Keratinocyte (primary cell): ENCODE measurements at places on chromosomes 1 and 21. TPM values are rescaled to one million over a fixed set of nuclear protein-coding genes. Genes with fewer than 3 reads are reported as not detected.
A peak's percentile ranks its signal among the peaks of the same experiment; 100 is the strongest.

DNA sequence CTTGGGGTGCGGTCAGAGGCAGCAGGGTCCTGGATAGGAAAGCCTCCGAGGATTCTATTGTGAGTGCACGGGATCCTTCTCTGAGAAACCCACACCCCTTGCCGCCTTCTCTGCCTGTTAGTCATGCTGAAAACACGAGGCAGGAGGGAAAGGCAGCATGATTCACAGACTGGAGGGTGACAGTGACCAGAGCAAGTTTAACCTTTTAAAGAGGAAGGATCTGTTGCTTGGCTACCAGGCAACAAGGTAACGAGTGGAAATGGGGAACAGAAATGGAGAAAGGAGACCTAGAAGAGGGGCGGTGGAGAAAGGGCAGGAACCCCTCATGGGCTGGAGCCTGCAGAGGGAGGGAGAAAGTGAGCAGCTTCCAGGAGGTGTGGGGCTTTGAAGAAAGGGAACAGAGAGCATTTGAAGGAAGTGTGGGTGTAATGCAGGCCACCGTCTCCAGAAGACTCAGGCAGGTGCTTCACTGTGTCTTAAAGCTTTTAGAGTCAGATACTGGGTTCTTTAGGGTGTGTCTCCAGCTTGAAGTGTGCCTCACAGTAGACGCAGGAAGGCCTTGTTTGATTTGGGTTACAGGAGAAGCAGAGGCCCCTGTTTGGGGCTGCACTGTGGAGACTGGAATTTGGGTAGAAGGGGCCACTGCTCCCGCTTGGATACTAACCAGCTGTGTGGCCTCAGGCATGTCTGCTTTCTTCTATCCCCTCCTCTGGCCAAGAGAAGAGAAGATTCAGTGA is 19.1 kb downstream of the OPTC start:
- no peaks in the 10 kb centered on the region for H3K27me3 ChIP-seq
- H3K4me3 ChIP-seq = peak overlapping the region; percentile 9
- DNase-seq = no peak

GRCh38 chr1:55632906-55633305 is 417.7 kb upstream of the USP24 start:
- H3K4me3 ChIP-seq = no peak overlapping the region
- no peak for DNase-seq
- peaks cover 12% of the 10 kb centered on the region for H3K4me1 ChIP-seq

- DNase-seq = no peak
- no peak overlapping the region for H3K27ac ChIP-seq
- no peak overlapping the region for H3K4me3 ChIP-seq
- H3K36me3 ChIP-seq = no peaks in the 10 kb centered on the region
- no peaks in the 10 kb centered on the region for H3K27me3 ChIP-seq
- H3K4me1 ChIP-seq = peaks cover 5% of the 10 kb centered on the region
Observed at GRCh38 chr1:168907053-168907452, 178.0 kb upstream of the DPT start.

The TINAGL1 gene
- polyA plus RNA-seq = 189 to 315 TPM (median 275 TPM) in 3 replicates

The AMPD2 gene
- 17.6 to 23.6 TPM (median 21.4 TPM) in 3 replicates for polyA plus RNA-seq

The HTR6 gene
- not detected in 3 replicates for polyA plus RNA-seq
